Thoracic aorta (tissue), 2 donors: ENCODE measurements at places on chromosomes 16 and 17.

DNA sequence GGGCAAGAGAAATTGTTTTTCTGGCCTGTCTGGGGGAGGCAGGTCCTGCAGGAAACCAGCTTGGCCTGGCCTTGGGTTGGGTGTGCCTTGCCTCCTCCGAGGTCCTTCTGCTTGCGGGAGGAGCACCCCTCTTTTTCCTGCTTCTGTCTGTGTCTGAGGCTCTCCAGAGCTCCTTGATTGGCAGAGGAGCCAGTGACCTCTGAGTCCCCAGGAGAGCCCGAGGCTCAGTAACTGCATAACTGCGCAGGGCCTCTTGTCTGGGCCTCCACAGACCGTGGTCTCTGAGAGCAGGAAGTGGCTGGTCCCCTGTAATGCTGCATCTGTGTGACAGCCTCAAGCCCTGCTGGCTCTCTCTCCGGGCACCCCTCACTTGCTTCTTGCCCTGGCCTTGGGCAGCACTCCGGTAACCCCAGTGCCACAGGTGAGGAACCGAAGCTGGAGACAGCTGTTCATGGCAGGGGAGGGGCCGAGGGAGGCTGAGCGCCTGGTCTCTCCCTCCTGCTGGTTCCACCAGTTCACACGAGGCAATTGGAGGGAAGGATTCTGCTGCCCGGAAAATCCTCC, 1.6 kb downstream of the CAPN15 start:
- DNase-seq, result no peak

DNA sequence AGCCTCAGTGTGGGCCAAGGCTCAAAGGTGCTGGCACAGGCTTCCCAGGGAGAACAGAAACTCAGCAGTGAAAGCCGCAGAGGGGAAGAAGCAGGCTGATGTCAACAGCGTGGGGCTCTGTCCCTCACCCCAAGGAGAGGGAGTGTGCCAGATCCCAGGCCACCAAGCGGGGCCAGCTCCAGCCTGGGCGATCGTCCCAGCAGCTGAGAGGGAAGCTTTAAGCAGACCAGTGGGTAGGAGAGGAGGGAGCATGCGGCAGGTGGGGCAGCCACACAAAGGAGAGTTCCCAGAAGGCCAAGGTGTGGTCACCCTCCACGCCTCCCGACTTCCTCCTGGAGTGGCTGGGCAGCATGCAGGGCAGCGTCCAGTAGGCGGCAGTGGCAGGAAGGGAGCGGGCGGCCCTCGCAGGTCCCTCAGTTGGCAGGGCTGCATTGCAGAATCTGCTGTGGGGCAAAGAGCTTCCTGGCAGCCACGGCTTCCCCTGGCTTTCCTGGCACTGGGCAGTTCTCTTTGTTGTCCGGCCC, 6.0 kb downstream of the SYNGR2 start:
- DNase-seq, result peak; percentile 66

- DNase-seq, result no peak
Measured at GRCh38 chr17:33924104-33924503, 331.0 kb upstream of the CCL2 start.

- no peak for DNase-seq
Measured at GRCh38 chr16:61957075-61957855, 79.0 kb downstream of the CDH8 start.

GRCh38 chr16:84331998-84332780, 36.1 kb upstream of the ATP2C2 start:
- DNase-seq, result no peak
